ENCODE measurements at places on chromosomes 12 and 14.

- peak; percentile 52 for DNase-seq
Measured at GRCh38 chr14:102750376-102750775, 26.9 kb upstream of the TRAF3 start.

- no peak for DNase-seq
Measured at GRCh38 chr14:33914676-33915516, 36.0 kb downstream of the EGLN3 start.

- no peak for DNase-seq
Measured at GRCh38 chr12:93738199-93739058, 61.3 kb downstream of the CRADD start.

- DNase-seq: no peak
Measured at GRCh38 chr12:47417121-47417520, 288.7 kb downstream of the RPAP3 start.

DNA sequence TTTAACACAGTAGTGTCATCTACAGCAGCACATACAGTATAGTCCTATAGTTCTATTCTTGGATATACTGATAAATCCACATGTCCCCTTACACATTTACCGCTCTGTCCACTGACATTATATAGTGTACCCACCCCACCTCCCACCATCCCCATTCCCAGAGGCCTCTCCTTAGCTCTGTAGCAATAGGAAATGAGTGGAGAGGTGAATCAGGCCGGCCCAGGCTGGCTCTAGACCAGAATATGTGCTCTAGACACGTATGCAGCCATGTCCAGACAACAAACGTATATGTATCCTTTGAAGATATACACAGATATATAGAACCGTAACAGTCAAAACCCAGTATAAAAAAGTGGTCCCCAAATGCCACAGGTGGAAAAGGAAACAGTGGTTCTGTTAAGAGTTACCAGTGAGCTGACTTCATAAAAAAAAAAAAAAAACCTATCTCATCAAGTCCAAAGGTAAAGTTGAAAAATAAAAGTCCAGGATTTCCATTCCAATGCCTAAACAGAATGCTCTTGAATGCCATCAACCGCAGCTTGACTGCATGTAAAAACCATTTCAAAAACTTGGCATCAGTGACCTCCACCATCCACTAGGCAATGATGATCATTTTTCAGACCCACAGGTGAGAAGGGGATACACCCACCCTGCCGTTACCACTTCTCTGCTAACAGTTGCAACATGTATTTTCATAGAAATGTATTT, 16.7 kb downstream of the EGLN3 start:
- no peak for DNase-seq

- DNase-seq: peak; percentile 42
Measured at GRCh38 chr12:2082321-2082720, 29.5 kb downstream of the CACNA1C start.

DNA sequence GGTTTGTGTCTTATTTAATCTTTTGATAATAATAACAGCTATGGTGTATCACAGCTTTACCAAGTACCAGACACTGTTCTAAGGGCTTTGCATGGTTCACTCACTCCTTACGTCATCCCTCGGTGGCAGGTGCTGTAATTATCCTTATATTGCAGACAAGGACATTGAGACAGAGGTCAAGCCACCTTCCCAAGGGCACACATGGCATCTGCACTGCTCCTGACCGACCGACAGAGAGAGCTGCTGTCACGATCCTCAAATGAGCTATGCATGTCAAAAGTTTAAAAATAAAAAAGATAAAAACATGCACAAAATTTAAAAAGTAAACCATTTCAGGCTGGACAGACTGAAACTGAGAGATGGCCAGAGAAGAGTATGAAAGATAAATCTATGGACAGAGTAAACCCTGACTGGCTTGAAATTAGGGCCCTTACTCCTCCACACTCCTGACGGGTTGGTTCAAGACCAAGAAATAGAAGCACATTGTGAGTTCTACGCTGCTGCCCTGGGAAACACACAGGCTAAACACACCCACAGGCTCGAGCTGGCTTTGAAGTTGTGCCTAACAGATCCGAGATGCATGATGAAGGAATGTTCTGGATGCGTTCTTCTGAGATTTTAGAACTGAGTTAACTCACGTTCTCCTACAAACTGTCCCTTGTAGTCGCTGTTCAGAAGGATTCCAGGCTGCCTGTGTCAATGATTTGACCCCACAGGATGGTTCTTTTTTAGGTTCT, 268.7 kb downstream of the ZFP36L1 start:
- DNase-seq: no peak

GRCh38 chr12:47616440-47616839, 89.4 kb downstream of the RPAP3 start:
- DNase-seq: no peak

DNA sequence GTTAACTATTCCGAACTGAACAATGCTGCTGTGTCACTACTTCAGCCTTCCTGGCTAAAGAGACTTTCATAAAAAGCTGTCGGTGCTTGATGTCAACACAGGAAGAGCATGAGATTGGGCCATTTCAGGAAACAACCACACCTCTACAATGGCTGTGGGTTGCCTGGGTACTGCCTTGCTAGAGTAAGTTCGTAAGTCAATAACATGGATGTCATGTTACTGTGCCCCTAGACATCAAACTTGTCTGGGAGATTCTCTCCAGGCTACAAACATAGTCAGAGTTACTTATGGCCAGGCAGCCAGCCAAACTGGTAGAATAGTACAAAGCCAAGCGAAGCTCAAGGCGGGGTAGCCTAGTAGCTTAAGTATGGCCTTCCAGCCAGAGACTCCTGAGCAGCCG, 23.1 kb downstream of the MAX start:
- no peak for DNase-seq

- DNase-seq: no peak
Measured at GRCh38 chr12:11755302-11755930, 105.9 kb downstream of the ETV6 start.

- DNase-seq: no peak
Measured at GRCh38 chr12:92342574-92342973, 196.9 kb upstream of the BTG1 start.

GRCh38 chr12:40646911-40647310, 45.3 kb upstream of the CNTN1 start:
- no peak for DNase-seq

- no peak for DNase-seq
Measured at GRCh38 chr12:7108796-7109571, at the start of gene C1RL. Gene C1RL, minus strand, starts transcription at chr12:7109214. Its CDS starts 34 bp downstream, at chr12:7109180.

- DNase-seq: no peak
Measured at GRCh38 chr12:131239384-131240094, 285.8 kb downstream of the ADGRD1 start.

DNA sequence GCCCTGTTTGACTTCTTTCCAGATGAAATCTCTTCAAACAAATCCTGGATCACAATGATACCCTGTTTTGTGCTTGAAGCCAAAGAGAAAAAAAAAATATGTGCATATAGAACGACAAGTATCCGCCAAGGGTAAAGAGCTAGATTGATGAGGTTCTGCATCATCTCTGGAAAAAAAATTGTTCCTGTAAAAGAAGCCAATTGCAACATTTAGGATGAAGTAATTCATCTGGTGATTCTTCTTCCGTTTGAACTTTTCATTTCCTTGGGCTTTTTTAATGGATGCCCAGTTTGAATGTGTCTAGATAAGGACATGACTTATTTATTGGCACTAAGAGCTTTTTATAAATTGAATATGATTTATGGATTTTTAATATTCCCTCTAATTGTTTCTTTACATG, 38.1 kb upstream of the NPAS3 start:
- no peak for DNase-seq

- DNase-seq: no peak
Measured at GRCh38 chr12:104958805-104959334, 780 bp upstream of the SLC41A2 start.

DNA sequence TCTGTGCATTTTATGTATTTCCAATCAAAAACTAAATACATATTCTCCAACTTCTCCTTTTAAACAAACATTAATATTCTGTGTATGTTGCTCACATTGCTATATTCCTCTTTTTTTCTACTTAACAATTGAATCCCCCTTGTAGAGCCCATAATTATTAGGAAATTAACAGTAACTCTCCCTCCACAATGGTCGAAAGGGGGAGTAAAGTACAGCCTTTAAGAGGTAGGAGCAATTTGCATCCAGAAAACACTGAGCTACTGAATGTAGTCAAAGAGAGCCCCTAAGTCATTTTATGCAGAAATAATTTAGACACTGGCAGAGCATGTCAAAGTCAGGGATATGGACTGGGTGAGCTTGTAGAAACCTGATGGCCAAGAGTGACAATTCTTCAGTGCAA, 57.2 kb upstream of the SCN8A start:
- peak; percentile 46 for DNase-seq

DNA sequence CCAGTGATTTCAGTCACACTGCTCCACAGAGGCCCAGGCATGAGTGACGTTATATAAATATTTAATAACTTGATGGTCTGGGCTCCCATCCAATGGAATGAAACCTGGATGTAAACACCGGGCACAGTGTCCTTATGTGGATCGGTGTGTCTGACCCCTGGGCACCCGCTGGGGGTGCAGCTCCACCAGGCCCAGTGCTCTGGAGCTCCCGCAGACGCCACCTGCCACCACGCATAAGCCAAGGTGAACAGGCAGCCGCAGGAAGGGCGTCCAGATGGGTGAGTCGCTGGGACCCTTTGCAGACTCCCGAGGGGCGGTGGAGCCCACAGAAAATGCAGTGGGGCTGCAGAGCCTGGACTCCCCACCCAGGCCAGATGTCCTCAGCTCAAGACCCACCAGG, 121.6 kb downstream of the SCARB1 start:
- peak; percentile 87 for DNase-seq

GRCh38 chr12:674272-674781, 11.1 kb upstream of the NINJ2 start:
- DNase-seq: no peak

- DNase-seq: no peak
Measured at GRCh38 chr14:97196336-97196735, 399.2 kb downstream of the VRK1 start.

DNA sequence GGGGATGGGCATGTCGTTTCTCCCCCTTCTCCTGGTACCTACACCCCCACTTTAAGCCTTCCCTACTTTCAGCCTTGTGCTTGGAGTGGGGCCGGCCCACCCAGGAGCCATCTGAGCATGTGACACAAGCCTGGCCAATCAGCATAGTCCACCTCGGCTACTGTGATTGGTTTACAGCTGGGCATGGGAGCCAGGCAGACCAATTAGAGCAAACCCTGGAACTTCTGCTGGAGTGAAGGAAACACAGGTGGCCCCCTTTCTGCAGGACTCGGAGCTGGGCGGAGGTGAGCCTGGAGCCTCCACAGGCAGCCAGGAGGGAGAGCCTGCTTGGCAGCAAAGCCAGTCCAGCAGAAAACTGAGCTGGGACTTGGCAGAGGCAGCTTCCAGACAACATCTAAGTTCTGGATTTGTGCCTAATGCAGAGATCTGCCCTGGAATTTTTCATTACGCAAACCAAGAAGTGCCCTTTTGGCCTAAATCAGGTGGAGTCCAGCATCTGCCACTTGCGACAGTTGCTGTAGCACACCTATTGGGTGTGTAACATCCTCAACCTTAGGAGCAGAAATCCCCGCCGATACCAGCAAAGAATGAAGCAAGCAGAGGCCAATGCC, 59.5 kb downstream of the SCARB1 start:
- peak; percentile 29 for DNase-seq

DNA sequence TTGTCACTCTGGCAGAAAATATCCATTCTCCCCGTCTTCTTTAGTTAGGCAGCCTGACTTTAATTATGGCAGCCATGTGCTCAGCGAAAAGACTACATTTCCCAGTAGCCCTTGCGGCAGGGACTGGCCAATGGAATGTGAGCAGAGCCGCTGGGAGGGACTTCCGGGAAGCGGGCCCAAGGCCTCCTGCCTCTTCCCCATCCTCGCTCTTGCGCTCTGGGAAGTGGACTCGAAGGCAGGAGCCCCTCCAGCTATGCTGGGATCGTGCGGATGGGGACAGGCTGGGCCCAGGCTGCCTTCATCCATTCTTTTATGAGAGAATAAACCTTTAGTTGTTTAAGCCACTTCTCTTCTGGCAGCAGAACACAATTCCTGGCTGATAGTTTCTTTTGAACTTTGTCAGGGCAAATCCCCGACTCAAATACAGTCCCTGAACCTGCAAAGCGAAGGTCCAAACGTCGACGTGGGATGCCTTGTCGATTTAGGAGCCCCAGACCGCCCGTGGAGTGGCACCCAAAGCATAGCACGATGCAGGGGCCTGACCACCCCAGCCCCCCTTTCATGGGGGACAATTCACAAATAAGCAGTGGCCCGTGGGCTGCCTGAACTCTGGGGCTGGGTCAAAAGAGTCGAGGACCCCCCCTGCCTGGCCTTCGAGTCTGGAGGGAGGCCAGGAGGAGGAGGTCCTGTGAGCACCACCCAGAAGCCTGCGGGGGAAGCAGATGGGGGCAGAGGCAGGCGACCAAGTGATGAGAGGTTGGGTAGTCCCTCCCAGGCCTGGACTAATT, 15.6 kb upstream of the LRTM2 start:
- peak; percentile 59 for DNase-seq

GRCh38 chr12:119075918-119076317, 94.6 kb downstream of the SRRM4 start:
- DNase-seq: no peak

GRCh38 chr12:116962197-116962596, 51.4 kb downstream of the FBXW8 start:
- DNase-seq: no peak
